ENCODE measurements at places on chromosomes 3 and 15.

- no peak for DNase-seq
Measured at GRCh38 chr3:40451551-40451950, 5.6 kb upstream of the RPL14 start.

GRCh38 chr3:186815435-186815834 is 9.2 kb upstream of the RFC4 start:
- DNase-seq: no peak

DNA sequence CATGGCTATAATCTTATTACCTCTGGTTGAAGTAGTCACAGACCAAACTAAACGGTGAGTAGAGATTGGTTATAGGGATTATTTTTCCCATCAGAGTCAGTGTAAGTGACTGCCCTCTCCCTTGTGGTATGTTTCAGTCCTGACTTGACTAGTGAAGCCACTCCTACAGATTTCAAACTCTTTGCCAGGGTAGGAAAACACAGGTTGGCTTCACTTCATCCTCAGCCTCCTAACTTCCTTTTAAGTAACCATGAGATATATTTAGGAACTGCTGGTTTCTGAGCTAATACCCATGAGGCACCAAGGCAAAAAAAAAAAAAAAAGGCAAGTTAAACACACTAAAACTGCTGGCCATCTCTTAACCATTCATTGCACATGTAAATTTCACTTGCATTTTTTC is 349.2 kb upstream of the MCTP2 start:
- no peak for DNase-seq

GRCh38 chr15:72784456-72784876 is 908 bp upstream of the ADPGK start:
- no peak for DNase-seq

- no peak for DNase-seq
Measured at GRCh38 chr15:39539466-39539865, 41.4 kb upstream of the THBS1 start.

GRCh38 chr15:75023872-75024636 is 664 bp downstream of the PPCDC start:
- DNase-seq: no peak

GRCh38 chr3:24004171-24004938 is 59.3 kb downstream of the NR1D2 start:
- no peak for DNase-seq

GRCh38 chr3:12681089-12681942 is 17.4 kb upstream of the RAF1 start:
- DNase-seq: no peak

DNA sequence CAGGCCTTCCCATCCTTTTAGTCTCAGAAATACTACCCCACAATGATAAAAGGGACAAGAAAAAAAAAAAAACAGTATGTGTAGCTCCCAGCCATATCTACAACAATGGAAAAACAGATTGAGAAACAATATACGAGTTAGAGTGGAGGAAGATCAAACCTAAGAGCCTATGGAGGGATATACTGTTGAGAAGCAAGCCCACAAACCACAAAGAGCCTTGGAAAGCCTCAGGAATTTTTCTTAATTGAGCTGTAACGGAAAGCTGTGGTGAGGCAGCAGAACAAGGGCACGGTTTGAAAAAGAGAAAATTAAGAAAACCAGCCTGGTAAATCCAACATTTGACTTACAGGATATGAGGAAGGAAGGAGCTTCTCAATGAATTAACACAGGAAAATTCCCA is 21.4 kb downstream of the KPNA1 start:
- no peak for DNase-seq

DNA sequence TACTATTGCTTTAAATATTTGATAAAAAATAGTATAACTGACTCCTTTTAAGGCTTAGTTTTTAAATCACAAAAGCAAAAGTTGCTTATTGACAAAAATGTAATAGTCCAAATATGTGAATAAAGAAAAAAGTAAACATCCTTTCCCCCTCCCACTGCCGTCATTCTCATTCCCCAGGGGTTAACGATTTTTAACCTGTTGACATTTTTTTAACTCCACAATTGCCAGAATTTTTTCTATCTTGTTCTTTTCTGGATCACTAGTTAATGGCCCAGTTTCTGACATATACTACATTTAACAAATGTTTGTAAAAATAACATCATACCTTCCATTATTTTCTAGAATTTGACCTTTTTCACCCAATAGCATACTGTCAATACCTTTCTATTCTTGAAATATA is 60.6 kb upstream of the TCF12 start:
- no peak for DNase-seq

All from GM12891 (cell line).